ENCODE measurements at places on chromosomes 12 and 14. TPM values are rescaled to one million over a fixed set of nuclear protein-coding genes. Genes with fewer than 3 reads are reported as not detected.

TROAP gene
- 103 TPM for total RNA-seq

ANKRD33 gene
- not detected for total RNA-seq

TMPRSS12 gene
- total RNA-seq: not detected

MTHFD1 gene
- total RNA-seq: 103 TPM

PLA2G1B gene
- not detected for total RNA-seq

CAPZA3 gene
- total RNA-seq: not detected

B4GALNT1 gene
- total RNA-seq: 42.3 TPM

BCDIN3D gene
- 4.5 TPM for total RNA-seq

KCTD10 gene
- 58.1 TPM for total RNA-seq

SALL2 gene
- total RNA-seq: 4.1 TPM

SLC39A2 gene
- total RNA-seq: not detected

KIF26A gene
- 3.1 TPM for total RNA-seq

TMEM106C gene
- total RNA-seq: 114 TPM

TAS2R8 gene
- total RNA-seq: not detected

WNT1 gene
- not detected for total RNA-seq

KRT2 gene
- 0.23 TPM for total RNA-seq

- DNase-seq: no peak
Observed at GRCh38 chr12:89343127-89343526, 9.2 kb downstream of the DUSP6 start.

DNA sequence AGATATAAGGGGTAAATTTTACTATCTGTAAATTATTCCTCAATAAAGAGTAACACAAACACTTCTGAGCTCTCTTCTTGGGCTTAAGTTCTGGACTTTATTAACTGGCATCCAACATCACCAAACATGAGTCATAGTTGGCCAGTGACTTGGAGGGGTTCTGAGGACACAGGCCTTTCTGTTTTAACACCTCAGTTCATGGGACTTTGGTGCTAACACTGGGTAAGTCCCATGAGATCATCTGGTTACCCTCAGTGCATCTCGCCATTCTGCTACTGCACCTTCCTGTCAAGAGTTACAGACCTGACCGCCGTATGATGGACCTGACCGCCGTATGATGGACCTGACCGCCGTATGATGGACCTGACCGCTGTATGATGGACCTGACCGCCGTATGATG is 9.9 kb downstream of the SLC15A4 start:
- DNase-seq: no peak

- no peak for DNase-seq
Observed at GRCh38 chr12:51675071-51675803, 84.2 kb downstream of the SCN8A start.

GRCh38 chr14:85475113-85475512 is 54.8 kb upstream of the FLRT2 start:
- no peak for DNase-seq

DNA sequence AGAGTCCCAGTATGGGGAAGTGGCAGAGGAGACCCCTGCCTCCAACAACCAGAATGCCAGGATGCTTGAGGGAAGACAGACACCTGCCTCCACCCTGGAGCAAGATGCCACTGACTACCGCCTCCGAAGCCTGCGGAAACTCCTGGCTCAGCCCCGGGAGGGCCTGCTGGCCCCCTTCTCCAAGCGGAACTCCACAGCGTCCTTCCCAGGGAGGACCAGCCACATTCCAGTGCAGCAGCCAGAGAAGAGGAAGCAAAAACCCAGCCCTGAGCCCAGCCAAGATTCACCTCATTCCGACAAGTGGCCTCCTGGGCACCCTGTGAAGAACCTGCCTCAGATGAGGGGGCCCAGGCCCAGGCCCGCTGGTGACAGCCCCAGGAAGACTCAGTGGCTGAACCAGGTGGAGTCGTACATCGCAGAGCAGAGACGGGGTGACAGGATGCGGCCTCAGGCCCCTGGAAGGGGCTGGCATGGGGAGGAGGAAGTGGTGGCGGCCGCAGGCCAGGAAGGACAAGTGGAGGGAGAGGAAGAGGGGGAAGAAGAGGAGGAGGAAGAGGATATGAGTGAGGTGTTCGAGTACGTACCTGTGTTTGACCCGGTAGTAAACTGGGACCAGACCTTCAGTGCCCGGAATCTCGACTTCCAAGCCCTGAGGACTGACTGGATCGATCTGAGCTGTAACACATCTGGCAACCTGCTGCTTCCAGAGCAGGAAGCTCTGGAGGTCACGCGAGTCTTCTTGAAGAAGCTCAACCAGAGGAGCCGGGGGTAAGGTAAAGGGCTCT is 93.7 kb downstream of the B4GALNT3 start:
- no peak for DNase-seq

DNA sequence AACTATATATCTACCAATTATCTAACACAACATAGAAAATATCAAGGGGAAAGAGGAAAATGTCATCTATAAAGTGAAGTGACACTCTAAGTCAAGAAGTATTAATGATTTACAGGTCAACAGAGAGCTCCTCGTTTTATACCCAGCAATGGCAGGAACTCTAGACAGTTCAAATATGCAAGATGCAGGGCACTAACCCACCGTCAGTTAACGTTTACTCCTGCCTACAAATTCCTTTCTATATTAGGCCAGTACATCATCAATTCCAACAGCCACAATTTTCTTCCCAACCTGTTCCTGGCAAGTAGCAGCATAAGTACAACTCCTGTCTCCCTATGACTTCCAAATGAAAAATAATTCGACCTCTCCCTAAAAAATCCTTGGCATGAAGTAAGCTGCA is 9.0 kb upstream of the KANSL2 start:
- DNase-seq: no peak

- DNase-seq: no peak
Observed at GRCh38 chr14:65241125-65241752, 138.9 kb upstream of the MAX start.

DNA sequence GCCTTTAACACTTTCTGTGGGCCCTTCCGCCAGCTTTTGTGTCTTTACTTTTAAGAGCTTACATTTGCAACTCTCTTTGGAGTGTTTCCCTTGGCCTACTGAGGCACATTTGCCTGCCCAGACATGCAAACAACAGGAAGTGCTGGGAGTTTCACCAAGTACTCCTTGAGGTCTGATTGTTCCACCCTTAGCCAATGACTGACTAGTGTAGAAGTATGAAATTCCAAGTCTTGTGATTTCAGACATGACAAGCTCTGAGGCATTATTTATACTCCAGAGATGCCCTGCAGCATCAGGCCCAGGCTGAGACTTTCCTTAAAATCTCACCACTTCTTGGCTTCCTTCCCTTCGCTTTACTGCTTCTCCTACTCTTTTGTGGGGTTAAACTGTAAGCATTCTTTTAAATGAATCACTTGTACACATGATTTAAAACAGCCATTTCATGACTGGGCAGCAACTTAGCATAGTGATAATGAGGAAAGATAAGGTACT is 174.1 kb downstream of the SLC6A15 start:
- peak; percentile 66 for DNase-seq

- peak; percentile 67 for DNase-seq
Observed at GRCh38 chr12:607541-608001, 55.7 kb downstream of the NINJ2 start.

- peak; percentile 89 for DNase-seq
Observed at GRCh38 chr12:96810477-96810876, 96.6 kb upstream of the NEDD1 start.

- peak; percentile 35 for DNase-seq
Observed at GRCh38 chr14:91108941-91109611, 4.8 kb upstream of the DGLUCY start.

- no peak for DNase-seq
Observed at GRCh38 chr14:32298346-32298745, 30.8 kb upstream of the AKAP6 start.

DNA sequence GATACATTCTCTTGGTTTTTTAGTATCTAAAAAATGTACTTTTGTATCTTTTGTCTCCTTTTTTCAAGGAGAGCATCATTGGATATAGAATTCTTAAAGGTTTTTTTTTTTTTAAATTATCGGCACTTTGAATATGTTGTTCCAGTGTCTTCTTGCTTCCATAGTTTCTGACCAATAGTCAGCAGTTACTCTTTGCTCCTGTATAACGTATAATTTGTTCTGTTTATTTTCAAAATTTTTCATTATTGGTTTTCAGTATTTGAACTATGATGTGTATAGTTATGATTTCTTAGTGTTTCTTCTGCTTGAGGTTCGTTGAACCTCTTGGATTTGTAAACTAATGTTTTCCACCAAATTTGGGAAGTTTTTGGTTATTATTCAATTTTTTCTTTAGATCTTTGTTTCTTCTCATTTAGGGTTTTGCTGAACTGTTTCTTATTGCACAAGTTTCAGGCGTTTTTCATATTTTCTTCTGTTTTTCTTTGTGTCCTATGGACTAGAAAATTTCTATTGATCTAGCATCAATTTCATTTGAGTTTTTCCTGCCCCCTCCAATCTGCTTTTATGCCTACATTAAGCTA is 93.9 kb downstream of the PLBD1 start:
- DNase-seq: peak; percentile 7

GRCh38 chr12:53489242-53489864 is 9.9 kb downstream of the MAP3K12 start:
- no peak for DNase-seq

DNA sequence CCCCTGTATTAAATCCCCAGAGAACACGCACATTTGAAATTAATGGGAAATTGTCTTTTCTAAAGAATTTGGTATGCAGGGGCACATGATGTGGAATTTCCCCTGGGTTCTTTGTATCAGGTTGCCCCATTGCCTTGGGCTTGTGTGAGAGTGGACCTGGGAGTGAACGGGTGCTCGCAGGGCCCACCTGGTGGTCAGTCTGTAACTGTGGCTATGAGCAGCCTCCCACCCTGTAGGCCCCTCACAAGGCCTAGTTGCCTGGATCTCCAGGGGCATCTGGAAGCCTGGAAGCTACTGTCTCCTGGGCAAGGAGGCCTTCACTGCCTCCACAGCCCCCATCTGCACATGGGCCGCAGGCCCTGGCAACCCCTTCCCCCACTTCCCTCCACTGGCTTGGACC is 96.7 kb downstream of the SLC25A47 start:
- DNase-seq: no peak

DNA sequence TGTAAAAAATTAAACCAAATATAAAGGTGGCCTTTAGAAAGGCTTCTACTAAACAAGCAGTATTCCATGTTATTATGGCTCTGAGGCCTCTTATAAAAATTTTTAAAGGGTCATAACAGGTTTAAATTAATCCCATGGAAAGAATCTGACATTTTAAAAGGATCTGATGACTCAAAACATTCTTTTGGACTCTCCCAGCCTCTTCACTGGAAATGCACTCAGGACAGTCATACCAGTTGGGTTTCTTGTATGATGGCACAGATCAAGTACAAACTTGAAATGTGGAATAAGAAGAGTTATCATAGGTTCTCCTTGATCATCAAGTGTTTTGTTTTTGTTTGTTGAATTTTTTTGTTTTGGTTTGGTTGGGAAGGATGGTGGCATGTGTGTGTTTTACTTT is 50.8 kb downstream of the PPP2R5E start:
- DNase-seq: peak; percentile 73

- no peak for DNase-seq
Observed at GRCh38 chr14:64849940-64850339, 29.8 kb downstream of the SPTB start.

GRCh38 chr14:60067882-60068281 is 23.8 kb upstream of the PCNX4 start:
- DNase-seq: no peak

- no peak for DNase-seq
Observed at GRCh38 chr14:90242444-90242843, 13.9 kb upstream of the PSMC1 start.

DNA sequence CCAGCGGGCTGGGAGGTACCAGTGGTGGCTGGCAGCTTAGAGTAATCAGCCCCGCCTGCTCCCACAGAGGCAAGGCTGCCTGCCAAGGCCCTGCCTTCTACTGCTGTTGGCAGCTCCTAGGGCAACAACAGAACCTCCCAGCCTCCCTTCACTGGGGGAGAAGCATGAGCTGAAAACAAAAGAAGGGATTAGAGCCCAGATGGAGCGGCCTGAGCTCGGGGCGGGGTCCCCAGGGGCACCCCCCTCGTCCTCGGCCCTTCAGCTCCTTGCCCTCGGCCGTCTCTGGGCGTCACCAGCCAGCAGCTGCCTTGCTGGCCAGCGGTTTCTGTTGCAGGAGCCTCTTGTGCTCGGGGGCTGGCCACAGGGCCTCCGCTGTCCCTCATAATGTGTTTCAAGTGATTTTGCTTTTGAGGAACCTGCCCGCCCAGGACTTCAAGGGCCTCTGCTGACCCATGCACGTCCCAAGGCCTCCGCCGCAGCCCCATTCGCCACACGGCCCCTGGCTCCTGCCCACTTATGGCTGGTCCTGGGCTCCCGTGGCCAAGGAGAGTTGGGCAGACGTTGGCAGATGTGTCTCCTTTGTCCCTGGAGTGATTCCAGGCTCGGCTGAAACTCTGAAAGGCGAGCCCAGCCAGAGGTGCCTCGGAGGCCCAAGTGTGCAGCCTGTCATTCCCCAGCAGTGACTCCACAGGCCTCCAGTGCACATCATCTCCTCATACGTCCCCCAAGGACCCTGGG is 49.7 kb downstream of the PSMA6 start:
- DNase-seq: peak; percentile 88

GRCh38 chr12:92146497-92147224 is 1.0 kb upstream of the BTG1 start:
- no peak for DNase-seq

GRCh38 chr12:49208146-49208545 is 19.3 kb upstream of the TUBA1A start:
- DNase-seq: no peak

DNA sequence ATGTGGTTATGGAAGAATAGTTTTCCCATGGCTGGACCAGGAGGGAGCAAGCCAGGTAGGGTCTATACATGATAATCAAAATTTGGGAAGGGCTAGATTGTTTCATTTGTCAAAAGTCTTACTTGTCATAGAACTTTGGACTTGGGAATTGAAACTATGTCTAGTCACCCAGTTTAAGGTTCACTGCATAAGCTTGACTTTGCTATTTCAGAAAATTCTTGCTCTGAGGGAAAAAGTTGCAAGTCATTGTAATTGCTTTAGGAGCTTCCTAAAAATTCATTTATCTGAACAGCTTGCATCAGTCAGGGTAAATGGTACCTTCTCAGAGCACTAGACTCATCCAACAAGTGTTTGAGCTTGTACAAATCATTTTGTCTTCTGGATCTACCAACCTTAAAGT is 1194.7 kb downstream of the GALC start:
- DNase-seq: no peak

GRCh38 chr14:68978172-68978911 is 760 bp downstream of the ACTN1 start:
- DNase-seq: peak; percentile 64

GRCh38 chr14:30373526-30373925 is 185.4 kb upstream of the G2E3 start:
- no peak for DNase-seq

GRCh38 chr14:89391123-89391522 is 25.9 kb downstream of the FOXN3 start:
- peak; percentile 43 for DNase-seq
